ENCODE measurements at places on chromosomes 7 and 10.

GRCh38 chr7:3551536-3551935 is 250.5 kb downstream of the SDK1 start:
- no peak for DNase-seq

- no peak for DNase-seq
Observed at GRCh38 chr10:49678827-49679479, 498 bp upstream of the C10orf53 start.

DNA sequence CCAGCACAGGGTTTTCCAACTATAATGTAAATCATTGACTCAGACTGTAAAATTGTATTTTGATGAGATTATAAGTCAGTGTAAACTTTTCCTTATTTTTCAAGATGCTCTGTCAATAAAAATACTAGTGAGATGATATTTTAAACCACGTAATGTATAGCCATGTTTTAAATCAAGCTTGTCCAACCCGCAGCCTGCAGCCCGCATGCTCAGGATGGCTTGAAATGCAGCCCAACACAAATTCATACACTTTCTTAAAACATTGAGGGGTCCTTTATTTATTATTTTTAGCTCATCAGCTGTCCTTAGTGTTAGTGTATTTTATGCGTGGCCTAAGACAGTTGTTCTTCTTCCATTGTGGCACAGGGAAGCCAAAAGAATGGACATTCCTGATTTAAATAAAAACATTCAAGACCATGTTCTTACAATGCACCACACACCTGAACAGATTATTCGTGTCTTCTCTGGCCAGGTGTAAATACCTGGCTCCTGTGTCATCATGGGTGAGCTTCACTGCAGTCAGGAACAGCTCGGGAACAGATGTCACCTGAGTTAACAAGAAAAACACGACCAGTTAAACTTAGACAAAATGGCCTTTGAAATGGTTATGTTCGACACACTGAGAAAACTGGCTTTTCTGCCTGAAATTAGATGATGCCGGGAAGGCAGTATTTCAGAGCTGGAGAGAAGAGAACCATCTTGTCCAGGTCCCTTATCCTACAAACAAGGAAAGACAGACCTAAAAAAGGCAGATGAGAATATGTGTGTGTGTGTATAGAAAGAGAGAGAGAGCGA is 5.9 kb downstream of the PITRM1 start:
- no peak for DNase-seq

DNA sequence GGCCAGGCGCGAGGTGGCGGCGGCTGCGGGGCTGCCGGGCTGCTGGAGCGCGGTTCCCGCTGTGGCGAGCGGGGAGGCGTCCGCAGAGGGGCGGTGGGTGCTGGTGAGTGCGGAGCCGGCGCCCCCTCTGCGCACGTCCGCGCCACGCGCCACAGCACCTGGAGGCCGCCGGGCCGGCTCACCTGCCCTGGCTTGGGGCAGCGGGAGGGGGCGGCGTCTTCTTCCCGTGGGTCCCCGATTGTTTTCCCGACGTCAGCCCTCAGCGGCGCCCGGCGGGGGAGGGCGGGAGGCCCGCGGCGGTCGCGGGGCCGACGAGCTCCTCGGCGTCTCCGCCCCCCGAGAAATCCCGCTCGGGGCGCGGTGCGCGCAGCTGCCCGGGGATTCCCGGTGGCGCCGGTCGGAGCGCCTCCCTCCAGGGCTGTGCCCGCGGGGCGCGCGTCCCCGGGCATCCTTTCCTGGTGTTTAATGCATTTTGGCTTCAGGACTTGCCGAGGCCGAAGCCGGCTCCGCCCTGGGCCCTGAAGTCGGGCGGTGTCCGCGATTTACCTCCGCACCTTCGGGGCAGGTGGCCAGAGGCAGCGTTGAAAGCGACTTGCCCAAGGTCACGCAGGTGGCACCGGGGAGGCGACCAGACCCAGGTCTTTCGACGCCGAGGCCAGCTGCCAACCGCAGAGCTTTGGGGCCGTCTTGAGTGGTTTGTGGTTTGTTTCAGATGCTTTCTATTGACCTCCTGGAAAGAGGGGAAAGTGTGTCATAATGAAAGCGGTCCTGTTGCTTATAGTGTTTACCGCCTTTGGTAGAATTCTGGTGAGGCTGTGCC is 561 bp downstream of the PLEKHA1 start:
- peak; percentile 77 for DNase-seq

DNA sequence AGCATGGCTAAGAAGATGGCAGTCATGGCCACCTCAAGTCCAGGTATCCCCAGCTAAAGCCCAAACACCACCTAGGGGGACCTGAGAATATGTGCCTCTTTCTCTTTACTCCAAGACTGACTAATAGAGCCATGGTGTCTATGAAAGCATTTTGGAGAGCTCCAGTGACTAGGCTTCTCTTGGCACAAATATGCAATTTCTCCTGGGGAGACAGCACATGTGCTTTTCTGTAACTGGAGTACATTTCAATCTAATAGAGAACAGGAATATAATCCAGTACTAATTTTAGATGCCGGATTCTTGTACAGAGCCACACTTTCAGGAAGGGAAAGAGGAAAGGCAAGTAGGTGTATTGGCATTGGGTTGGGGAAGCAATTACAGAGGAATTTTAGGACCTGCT is 260.1 kb downstream of the BMPER start:
- DNase-seq, result no peak

GRCh38 chr10:129833994-129834739 is 129.9 kb downstream of the EBF3 start:
- DNase-seq, result no peak

DNA sequence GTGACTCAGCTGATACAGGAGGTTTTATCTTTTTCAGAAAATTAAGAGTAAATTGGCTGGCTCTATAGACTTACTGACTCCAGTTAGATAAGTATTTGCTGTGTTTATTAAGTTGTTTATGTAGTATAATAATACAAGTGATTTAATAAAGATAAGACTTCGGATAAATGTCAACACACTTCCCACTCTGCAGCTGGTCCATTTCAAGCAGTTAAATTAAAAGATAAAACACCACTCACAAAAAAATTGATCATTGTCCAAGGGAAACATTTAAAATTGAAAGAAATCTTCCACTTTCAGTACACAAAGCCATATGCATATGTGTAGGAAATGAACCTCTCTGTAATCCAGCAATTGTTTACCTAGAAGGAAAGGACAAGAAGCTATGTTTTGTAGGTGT is 106.1 kb upstream of the SP8 start:
- DNase-seq, result no peak

DNA sequence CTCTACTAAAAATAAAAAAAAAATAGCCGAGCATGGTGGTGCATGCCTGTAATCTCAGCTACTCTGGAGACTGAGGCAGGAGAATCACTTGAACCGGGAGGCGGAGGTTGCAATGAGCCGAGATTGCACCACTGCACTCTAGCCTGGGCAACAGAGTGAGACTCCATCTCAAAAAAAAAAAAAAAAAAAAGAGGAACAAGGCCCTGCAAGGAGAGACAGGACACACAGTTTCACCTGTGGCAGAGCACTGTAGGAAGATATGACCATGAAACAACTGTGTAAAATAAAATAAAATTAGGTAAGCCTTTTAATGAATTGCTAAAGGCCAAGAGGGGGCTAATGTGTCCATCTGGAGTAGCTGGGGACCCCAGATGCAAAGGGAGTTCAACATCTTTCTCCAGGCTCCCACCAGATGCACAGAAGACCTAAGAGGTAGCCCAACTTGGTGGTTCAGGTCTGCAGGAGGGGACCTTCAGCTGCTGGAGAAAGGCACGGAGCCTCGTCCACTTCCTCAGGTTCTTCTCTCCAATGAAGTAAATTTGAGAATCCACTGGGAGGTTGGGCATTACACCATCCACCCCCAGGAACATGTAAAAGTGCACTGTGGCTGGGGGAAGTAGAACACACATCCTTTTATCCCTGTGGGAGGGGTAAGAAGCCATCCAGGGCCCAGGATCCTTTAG is 12.7 kb downstream of the PPIF start:
- DNase-seq, result no peak

DNA sequence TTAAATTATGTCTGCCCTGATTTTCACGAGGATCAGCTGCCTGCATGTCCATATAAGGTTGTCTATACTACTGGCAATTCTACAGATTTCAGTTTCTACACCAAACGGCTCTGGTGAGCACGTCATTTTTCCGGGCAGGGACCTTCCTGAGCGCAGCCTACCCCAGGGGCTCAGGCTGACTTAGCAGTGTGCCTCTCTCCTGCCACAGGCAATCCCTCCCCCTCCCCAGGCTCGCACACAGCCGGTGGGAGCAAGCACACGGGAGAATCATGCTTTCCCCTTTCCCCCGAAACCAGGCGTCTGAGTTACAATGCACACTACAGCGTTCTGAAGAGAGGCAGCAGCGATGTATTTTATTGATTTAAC is 1.7 kb downstream of the KLF6 start:
- DNase-seq, result peak; percentile 44

- DNase-seq, result no peak
Observed at GRCh38 chr10:14244147-14244546, 86.6 kb downstream of the FRMD4A start.

- no peak for DNase-seq
Observed at GRCh38 chr10:46035923-46036849, 5.8 kb upstream of the NCOA4 start.

DNA sequence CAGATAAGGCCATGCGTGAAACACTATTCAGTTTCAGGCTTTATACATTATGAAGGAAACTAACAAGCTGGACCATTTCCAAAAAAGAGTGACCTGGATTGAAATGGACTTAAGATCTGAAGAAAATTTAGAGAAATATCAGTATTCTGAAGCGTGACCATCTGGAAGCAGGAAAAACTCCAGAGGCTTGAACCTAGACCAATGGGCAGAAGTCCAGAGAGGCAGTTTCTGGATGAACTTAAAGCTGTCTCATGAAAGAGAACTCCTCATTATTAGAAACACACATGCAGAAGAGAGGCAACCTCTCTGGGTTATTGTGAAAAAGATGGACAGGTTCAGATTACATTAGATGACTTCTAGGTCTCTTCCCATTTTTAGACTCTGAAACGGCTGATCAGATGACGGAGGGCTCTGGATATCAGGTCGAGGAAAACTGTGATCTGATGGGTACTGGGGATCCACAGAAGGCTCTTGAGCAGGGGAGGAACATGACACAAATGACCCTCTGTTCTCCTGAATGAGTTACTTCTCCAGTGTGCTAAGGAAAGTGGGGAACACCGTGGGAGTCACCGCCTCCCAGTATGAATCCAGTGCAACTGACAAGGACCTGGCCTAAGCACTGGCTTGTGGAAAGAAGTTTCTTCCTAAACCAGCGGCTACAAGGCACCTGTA is 116.5 kb downstream of the SPDYE5 start:
- no peak for DNase-seq

DNA sequence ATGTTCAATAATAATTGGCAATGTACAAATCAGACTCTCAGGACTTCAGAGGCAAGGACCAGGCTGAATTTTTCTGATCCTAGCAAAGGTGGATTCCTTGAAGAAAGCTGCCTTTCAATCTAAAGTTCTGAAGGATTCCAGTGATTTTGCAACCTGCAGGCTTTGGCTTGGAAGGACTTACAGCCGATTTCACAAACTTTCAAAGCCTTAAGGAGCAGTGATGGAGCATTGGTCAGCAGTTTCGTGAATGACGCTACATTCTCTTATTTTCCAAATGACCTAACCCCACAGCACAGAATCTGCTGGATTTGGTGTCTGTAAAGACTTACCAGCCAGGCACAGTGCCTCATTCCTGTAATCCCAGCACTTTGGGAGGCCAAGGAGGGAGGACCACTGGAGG is 167.5 kb downstream of the ARHGAP12 start:
- DNase-seq, result no peak

DNA sequence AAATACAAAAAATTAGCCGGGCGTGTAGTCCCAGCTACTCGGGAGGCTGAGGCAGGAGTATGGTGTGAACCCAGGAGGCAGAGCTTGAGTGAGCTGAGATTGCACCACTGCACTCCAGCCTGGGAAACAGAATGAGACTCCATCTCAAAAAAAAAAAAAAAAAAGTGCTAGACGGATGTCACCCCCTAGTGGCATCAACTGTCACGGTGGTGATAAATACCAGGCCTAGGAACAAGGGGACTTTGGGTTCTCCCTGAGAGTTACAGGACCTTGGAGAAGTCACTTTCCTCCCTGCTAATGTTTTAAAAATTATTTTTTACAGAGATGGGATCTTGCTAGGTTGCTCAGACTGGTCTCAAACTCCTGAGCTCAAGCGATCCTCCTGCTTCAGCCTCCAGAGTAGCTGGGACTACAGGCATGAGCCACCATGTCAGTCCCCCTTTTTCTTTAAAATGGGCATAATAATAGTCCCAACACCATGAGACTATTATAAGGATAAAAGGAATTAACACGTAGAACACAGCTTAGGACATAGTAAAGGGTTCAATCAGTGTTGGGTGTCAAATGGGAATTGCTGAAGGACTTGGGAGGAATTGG is 2.6 kb upstream of the TMEM130 start:
- peak; percentile 39 for DNase-seq

GRCh38 chr10:43814663-43815062 is 166.0 kb upstream of the ZNF32 start:
- DNase-seq, result no peak

GRCh38 chr7:74012842-74013249 is 15.1 kb upstream of the ELN start:
- no peak for DNase-seq

GRCh38 chr7:155584763-155585531 is 38.6 kb upstream of the CNPY1 start:
- DNase-seq, result no peak

DNA sequence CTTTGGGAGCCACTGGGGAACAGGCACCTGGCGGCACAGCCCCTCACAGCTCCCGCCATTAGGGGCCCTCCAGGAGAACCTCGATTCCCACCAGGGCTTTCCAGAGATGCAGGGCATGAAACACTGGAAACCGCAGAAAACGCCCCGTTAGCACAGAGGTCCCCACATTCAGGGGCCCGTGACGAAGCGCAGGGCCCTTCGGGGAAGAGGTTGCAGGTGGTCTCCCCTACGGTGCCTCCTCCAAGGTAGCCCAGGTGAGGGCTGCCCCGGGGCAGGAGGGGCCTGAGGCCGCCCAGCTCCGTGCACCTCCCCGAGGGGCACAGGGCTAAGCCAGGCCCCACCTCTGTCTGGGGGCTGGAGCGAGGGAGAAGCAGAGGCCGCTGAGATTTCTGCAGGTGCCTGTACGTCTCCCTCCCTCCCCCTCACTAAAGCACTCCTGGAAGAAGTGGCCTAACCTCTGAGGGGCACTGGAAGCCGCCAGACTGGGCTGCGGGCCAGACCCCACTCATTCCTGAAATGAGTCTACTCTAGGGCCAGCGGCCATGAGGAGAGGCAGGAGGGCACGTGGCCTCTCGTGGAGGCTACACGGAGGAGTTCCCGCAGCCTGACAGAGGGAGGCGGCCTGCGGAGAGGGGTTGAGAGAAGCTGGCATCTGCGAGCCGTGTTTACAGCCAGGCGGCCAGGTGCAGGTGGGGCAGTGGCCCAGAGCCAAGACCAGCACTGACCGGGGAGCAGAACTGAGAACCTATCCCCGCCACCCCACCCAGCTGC is 6.9 kb downstream of the PDGFA start:
- DNase-seq, result no peak

DNA sequence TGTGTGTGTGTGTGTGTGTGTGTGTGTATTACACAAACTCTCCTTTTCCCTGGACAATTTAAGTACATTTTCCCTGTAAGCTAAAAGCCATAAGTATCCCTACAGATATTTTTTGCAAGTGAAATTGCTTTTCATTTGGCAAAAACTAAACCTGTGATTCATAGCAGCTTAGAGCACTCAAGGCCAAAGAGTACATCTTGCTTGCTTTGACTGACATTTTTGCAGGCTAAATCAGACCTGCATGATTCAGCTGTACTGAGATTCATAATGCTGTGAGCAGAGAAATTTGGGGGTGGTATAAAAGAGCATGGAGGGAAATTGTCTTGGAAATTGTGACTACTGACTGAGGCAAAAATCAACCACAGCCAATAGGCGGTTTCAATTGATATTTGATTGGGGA is 500.4 kb downstream of the GFRA1 start:
- DNase-seq, result no peak

- DNase-seq, result no peak
Observed at GRCh38 chr7:13476881-13477444, 512.5 kb downstream of the ETV1 start.

Data from inflammatory macrophage treated with lipopolysaccharide for 1 hour (primary cell).